Stimulated activated CD4-positive, alpha-beta T cell treated with anti-CD3 and anti-CD28 coated beads, Interleukin-12 subunit alpha, Interleukin-12 subunit beta, amount 100 ng/mL, for 24 hours (primary cell): ENCODE measurements at places on chromosomes 6 and 20.

GRCh38 chr20:24469894-24470745 is 691 bp downstream of the SYNDIG1 start:
- DNase-seq: no peak

DNA sequence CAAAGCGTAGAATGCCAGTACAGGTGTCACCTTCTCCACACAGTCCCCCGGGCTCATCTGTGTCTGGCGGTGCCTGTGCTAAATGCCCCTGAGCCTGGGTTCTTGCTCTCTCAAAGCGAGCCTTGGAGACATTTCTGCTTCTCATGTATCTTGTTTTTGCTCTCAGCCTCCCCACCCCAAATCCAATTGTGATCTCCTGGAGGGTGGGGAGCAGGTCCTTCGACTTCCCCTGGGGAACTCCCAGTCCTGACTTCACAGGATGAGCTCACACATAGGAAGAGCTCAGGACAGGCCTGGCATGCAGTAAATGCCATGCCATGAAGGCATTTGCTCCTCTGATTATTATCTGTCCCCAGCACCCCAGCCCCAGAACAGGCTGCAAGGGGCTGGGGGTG is 58.1 kb downstream of the NOL4L start:
- no peak for DNase-seq

DNA sequence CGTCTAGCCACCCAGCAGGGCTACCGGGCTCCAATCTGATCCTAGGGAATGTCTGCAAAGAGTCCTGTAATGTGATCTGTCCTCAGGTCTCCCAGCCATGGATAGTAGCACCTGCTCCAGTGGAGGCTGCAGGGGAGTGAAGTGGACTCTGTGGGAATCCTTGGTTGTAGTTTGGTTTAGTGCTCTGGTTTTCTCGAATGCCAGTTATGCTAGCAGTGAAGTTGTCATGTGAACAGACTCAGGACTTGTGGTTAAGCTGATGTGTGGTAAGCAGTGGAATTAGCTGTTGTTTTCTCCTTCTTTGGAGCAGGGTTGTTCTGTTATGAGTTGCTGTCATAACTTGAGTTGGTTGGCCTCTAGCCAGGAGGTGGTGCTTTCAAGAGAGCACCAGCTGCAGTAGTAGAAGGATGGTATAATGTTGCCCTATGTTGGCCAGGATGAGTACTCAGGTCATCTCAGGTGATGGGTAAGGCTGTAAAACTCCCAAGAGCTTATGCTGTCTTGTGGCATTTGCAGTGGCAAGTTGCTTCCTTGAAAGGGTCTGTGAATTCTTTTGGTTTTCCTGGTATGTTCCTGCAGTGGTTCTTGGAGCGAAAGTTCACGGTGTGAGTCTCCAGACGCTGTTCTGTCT is 390.2 kb downstream of the UTRN start:
- DNase-seq: no peak

DNA sequence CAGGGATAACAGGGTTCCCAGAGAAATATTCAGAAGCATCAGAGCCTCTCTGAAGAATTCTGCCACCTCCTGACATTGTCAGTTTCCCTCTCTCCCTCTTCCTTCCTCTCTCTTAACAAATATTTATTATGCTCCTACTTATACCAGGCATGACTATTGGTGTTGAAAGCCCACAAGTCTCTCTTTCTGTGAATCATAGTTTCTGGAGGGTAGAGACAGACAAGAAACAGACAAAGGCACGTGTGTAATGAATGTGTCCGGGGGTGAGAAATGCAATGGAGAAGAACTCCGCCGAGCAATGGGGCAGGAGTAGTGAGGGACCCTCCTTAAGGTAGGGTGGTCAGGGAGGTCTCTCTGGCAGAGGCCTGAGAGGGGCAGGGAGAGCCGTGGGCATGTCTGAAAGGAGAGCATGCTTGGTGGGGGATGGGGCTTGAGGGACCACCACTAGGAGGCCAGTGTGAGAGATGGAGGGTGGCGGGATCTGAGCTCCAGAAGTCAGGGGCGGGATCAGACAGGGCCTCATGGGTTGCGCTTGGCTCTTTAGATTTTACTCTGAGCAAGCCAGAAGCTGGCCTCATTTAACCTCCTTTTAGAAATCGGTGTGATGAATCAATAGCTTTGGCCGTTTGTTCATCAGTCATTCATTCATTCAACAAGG is 57.3 kb downstream of the EYA2 start:
- no peak for DNase-seq

- no peak for DNase-seq
These were observed 7.1 kb downstream of the ELOVL2 start for GRCh38 chr6:11036977-11037430.
